T follicular helper cell (primary cell): ENCODE measurements at places on chromosomes 3 and 15.

GRCh38 chr3:195613468-195614069 lies 29.8 kb upstream of the APOD start:
- no peak for DNase-seq

DNA sequence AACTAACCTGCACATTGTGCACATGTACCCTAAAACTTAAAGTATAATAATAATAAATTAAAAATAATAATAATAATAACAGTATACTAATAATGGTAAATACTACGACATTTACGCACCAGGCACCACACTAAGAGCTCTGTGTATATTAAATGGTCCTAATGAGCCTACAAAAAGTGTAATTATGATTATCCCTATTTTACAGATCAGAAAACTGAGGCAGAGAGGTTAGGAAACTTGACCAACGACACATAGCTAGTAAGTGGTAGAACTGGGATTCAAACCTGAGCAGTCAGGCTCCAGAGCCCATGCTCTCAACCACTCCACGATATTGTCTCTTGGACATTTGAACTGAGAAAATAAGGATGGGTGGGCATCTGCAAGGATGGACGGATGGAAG lies 15.0 kb downstream of the KIF7 start:
- no peak for DNase-seq

DNA sequence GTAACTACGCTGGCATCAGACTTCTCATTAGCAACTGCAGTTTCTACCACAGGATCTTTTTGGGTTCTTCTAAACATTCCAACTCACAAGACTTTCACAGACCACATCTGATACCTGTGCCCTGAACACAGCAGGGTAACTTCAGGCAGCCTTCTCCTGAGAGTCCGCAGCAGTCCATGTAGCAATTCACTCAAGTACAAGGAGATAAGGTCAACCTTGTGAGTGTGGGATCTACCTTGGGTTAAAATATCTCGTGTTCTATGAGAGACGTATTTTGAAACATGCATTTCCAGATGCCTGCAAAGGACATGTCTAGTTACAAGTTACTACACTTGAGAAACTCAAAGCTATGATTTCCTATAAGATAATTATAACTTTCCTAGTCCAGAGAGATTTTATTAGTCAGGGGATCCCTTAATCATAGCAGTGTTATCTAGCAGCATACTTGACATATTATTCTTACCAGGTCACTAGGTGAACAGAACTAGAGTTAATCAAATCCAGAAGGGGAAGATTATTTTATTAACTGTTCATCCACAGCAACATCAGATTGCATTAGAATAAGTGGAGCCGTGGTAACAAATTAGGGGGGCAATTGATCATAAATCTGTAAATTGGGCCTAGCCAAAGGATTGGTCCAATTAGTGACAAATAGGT lies 66.4 kb downstream of the ASTE1 start:
- no peak for DNase-seq

- DNase-seq, result no peak
These were observed 9.9 kb upstream of the TFDP2 start for GRCh38 chr3:142159083-142159740.
